Activated CD4-positive, alpha-beta T cell treated with anti-CD3 and anti-CD28 coated beads, Interleukin-2, amount 10 ng/mL, durations not matched to agents 7 days and 5 days (primary cell): ENCODE measurements at places on chromosomes 16 and 17. TPM values are rescaled to one million over a fixed set of nuclear protein-coding genes. Genes with fewer than 3 reads are reported as not detected.

GRCh38 chr17:55482591-55483389 is 28.5 kb downstream of the SMIM36 start:
- peaks cover 15% of the 10 kb centered on the region for H3K27me3 ChIP-seq
- DNase-seq, result no peak
- no peaks in the 10 kb centered on the region for H3K4me1 ChIP-seq
- H3K4me3 ChIP-seq, result no peak overlapping the region
- H3K27ac ChIP-seq, result no peak overlapping the region

DNA sequence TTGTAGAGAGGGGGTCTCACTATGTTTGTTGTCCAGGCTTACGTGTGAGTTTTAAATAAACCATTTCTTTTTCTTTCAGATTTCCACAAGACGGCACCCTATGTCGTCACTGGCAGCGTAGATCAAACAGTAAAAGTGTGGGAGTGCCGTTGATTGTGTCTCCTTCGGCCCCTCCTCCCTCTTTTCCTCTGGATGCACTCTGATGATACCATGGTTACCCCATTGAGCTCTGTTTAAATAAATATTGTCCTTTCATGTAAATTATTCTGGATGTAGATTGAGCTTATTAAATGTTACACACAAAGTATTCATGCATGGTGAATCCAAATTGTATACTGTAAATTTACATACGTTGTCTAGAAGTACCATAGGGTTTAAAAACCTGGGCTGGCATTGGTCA is 29.9 kb downstream of the CLUH start:
- H3K27ac ChIP-seq, result no peak overlapping the region
- no peak overlapping the region for H3K4me3 ChIP-seq
- H3K4me1 ChIP-seq, result peaks cover under 1% of the 10 kb centered on the region
- DNase-seq, result no peak
- H3K27me3 ChIP-seq, result no peaks in the 10 kb centered on the region
- H3K36me3 ChIP-seq, result peaks cover 55% of the 10 kb centered on the region

- no peak overlapping the region for H3K27ac ChIP-seq
- no peak for DNase-seq
- no peaks in the 10 kb centered on the region for H3K36me3 ChIP-seq
- peaks cover 2% of the 10 kb centered on the region for H3K4me1 ChIP-seq
Observed at GRCh38 chr17:45963889-45964288, 35.2 kb upstream of the STH start.

GRCh38 chr16:88306411-88306810 is 76.3 kb upstream of the ZNF469 start:
- no peak overlapping the region for H3K4me3 ChIP-seq
- H3K27ac ChIP-seq, result no peak overlapping the region
- peaks cover 7% of the 10 kb centered on the region for H3K27me3 ChIP-seq
- no peaks in the 10 kb centered on the region for H3K36me3 ChIP-seq
- DNase-seq, result no peak

GRCh38 chr17:61968757-61969156 is 41.0 kb upstream of the INTS2 start:
- H3K4me3 ChIP-seq, result no peak overlapping the region
- no peak for DNase-seq
- H3K27me3 ChIP-seq, result no peaks in the 10 kb centered on the region
- H3K36me3 ChIP-seq, result peaks cover 35% of the 10 kb centered on the region
- no peaks in the 10 kb centered on the region for H3K4me1 ChIP-seq

- peaks cover 1% of the 10 kb centered on the region for H3K27me3 ChIP-seq
- H3K27ac ChIP-seq, result no peak overlapping the region
- no peaks in the 10 kb centered on the region for H3K4me1 ChIP-seq
- no peak for DNase-seq
- H3K36me3 ChIP-seq, result no peaks in the 10 kb centered on the region
- no peak overlapping the region for H3K4me3 ChIP-seq
Observed at GRCh38 chr17:74156878-74157277, 46.6 kb upstream of the RPL38 start.

DNA sequence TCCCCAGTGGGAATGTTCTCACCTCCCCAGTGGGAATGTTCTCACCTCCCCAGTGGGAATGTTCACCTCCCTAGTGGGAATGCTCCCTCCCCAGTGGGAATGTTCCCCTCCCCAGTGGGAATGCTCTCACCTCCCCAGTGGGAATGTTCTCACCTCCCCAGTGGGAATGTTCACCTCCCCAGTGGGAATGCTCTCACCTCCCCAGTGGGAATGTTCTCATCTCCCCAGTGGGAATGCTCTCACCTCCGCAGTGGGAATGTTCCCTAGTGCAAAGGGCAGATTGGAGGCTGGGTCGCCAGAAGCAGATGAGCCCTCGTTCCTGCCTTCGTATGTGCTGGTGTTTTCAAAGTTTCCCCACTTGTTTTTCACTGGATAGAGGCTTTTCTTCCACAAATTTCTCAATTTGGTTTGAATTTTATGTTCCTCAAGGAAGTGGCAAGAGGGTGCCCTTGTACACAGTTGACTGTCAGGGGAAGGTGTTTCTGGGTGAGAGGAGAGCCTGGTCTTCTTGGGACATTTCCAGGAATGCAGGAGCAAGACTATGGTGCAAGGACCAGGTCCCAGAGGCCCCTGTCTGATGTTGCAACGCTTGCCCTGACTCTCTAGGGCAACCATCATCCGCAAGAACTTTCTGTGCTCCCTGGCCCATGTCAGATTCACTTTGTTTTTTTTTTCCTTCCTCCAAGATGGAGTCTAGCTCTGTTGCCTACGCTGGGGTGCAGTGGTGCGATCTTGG is 34.0 kb downstream of the TRARG1 start:
- peaks cover 13% of the 10 kb centered on the region for H3K27me3 ChIP-seq
- no peak overlapping the region for H3K27ac ChIP-seq
- DNase-seq, result no peak
- no peaks in the 10 kb centered on the region for H3K36me3 ChIP-seq
- H3K4me1 ChIP-seq, result no peaks in the 10 kb centered on the region
- no peak overlapping the region for H3K4me3 ChIP-seq

DNA sequence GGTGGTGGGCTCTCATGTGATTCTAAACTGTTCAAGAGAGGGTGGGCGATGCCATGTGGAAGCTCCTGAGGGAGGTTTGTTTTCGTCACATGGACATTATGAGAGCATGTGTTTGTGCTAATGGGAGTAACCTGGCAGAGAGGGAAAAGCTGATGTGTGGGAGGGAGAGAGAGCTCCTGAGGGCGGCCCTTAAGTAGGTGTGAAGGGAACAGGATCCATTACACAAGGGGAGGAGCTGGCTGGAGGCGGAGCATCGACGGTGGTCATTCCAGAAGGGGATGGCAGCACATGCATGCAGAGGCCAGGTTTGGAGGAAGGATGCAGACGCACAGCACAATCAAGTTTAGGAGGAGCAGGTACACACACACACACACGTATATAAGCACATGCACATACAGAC is 197.5 kb downstream of the RPTOR start:
- peak overlapping the region; percentile 48 for H3K27ac ChIP-seq
- H3K36me3 ChIP-seq, result peaks cover 48% of the 10 kb centered on the region
- no peak overlapping the region for H3K4me3 ChIP-seq
- DNase-seq, result no peak

DNA sequence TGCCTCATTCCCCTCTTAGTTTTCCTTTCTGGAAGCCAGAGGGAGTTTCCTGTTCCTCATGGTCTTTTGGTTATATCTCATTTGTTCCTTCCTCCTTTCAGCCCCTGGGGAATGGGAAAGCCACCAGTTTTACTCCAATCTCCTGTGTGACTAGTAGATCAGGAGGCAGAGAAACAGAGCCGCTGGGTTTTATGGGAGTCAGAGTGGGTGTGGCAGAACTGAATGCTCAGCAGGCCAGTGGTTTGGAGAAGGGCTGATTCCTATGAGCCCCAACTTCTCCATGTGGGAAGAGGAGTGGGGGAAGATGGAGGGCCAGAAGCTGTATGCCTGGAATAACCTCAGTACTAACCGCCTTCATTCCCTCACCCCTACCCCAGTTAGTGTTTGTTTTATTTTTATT is 4.1 kb downstream of the DNAH2 start:
- peaks cover 18% of the 10 kb centered on the region for H3K4me1 ChIP-seq
- no peaks in the 10 kb centered on the region for H3K36me3 ChIP-seq
- peaks cover 43% of the 10 kb centered on the region for H3K27me3 ChIP-seq
- H3K27ac ChIP-seq, result no peak overlapping the region
- H3K4me3 ChIP-seq, result no peak overlapping the region

DNA sequence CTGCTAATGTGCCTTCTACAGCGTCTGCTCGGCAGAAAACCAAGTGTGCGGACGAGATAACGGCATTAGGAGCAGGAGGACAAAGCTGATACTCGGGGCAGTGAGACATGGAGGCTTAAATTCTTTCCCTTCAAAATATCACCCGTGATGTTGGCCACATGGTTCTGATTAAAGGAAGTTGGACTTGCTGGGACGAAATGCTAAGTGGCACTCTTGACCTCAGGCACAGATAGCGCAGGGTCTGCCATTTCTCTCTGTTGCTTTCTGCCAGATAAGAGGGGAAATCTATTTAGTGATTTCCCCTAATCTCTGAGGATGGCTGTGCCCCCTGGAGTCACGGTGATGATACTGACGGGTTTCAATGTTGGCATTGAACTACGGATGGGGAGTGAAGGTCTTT is 509.6 kb upstream of the EEF2KMT start:
- no peak for DNase-seq
- no peaks in the 10 kb centered on the region for H3K36me3 ChIP-seq
- no peaks in the 10 kb centered on the region for H3K27me3 ChIP-seq
- no peak overlapping the region for H3K27ac ChIP-seq
- no peaks in the 10 kb centered on the region for H3K4me1 ChIP-seq

DNA sequence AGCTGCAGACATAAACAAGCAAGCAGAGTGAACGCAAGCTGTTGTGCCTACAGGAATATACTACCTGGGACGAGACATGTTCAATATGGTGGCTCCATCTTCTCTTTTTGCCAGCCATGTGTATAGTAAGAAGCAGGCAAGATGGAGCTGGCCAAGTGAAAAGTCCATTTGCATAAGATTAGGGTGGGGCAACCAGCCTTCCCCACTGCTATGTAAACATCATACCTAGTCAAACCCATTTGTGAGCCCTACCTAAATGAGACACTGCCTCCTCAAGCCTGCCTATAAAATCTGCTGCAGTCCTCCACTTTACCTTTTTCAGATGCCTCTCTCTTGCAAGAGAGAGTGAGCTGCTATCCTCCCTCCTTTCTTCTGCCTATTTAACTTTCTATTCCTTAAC is 370.1 kb upstream of the PMFBP1 start:
- no peaks in the 10 kb centered on the region for H3K4me1 ChIP-seq
- no peaks in the 10 kb centered on the region for H3K27me3 ChIP-seq
- H3K4me3 ChIP-seq, result no peak overlapping the region
- DNase-seq, result no peak
- H3K27ac ChIP-seq, result no peak overlapping the region

DNA sequence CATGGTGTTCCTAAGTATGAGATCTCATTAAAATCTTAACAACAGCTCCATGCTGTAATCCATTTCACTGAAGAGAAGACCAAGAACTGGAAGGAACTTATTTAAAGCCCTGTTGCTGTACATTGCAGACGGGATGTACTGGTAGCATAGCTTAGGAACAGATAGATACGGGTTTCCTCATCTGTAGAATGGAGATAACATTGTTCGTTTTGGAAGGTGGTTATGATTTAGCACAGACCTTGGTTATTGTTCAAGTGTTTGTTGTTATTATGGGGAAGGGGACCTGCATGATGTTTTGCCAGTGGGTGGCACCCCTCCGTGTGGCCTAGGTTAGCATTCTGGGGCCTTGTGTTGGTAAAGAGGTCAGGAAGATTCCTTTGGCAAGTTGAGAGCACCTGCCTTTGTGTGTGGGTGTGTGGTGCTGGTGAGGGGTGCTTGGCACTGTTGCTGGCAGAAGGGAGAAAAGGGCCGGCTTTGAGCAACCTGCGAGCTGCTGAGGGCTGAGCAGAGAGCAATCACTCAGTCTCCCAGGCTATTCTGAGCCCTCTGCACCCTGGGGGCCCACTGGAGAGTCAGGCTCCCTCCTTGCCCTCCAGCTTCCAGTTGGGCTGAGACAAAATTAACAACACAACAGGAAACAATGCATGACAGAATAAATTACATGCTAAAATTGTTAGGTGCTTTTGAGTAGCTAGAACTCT is 2.3 kb downstream of the TAOK2 start:
- no peaks in the 10 kb centered on the region for H3K27me3 ChIP-seq
- peak overlapping the region; percentile 87 for H3K4me3 ChIP-seq
- H3K4me1 ChIP-seq, result peaks cover 35% of the 10 kb centered on the region
- peaks cover 31% of the 10 kb centered on the region for H3K36me3 ChIP-seq
- H3K27ac ChIP-seq, result peak overlapping the region; percentile 47

- DNase-seq, result no peak
- no peak overlapping the region for H3K27ac ChIP-seq
- no peak overlapping the region for H3K4me3 ChIP-seq
- no peaks in the 10 kb centered on the region for H3K4me1 ChIP-seq
- H3K27me3 ChIP-seq, result no peaks in the 10 kb centered on the region
Observed at GRCh38 chr16:47944589-47944988, 211.2 kb downstream of the ABCC12 start.

GRCh38 chr17:43669971-43670644 is 8.4 kb upstream of the MEOX1 start:
- H3K27ac ChIP-seq, result peak overlapping the region; percentile 73
- no peak overlapping the region for H3K4me3 ChIP-seq
- no peak for DNase-seq

GRCh38 chr17:41304091-41304490 is 1.4 kb upstream of the KRTAP29-1 start:
- no peak overlapping the region for H3K4me3 ChIP-seq
- no peak overlapping the region for H3K27ac ChIP-seq
- H3K36me3 ChIP-seq, result peaks cover 3% of the 10 kb centered on the region
- peaks cover 35% of the 10 kb centered on the region for H3K4me1 ChIP-seq

- peak overlapping the region; percentile 93 for H3K27ac ChIP-seq
- H3K4me3 ChIP-seq, result peak overlapping the region; percentile 97
- H3K4me1 ChIP-seq, result peaks cover 45% of the 10 kb centered on the region
- H3K36me3 ChIP-seq, result peaks cover 9% of the 10 kb centered on the region
- DNase-seq, result no peak
- no peaks in the 10 kb centered on the region for H3K27me3 ChIP-seq
Observed at GRCh38 chr17:21286066-21286770, 1.7 kb downstream of the MAP2K3 start.

Gene MYH13
- total RNA-seq, result not detected

Gene TMEM132E
- total RNA-seq, result not detected

Gene TEX14
- 0.27 TPM for total RNA-seq

Gene ZNF423
- total RNA-seq, result not detected

Gene KRTAP3-2
- not detected for total RNA-seq

Gene CNGB1
- not detected for total RNA-seq

Gene TBX21
- total RNA-seq, result 13.8 TPM
